C1 segment of cervical spinal cord (tissue), 14 donors: ENCODE measurements at places on chromosomes 1 and 21.

- DNase-seq, result no peak
Measured at GRCh38 chr1:17561247-17561548, 21.7 kb downstream of the ARHGEF10L start.

DNA sequence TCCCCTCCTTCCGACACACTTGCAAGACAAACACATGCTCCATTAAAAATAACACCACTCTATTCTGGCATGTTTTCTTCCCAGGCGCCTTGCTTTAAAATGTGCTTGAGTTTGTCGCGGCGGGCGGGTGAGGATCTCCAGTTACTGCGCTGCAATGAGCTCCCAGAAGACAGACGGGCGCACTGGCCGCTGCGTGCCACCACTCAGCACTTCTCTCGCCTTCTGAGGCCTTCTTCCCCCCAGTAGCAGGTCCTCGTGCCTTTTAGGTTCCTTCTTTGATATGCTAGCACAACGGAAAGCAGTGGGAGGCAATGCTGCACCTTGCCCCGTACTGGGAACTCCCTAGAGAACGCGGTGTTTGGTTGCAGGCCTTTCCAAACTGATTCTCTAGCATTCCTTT, 279.5 kb upstream of the NR5A2 start:
- no peak for DNase-seq

- DNase-seq, result no peak
Measured at GRCh38 chr21:38376693-38377092, 119.9 kb downstream of the KCNJ15 start.

- no peak for DNase-seq
Measured at GRCh38 chr1:100075773-100076172, 57.0 kb downstream of the SASS6 start.

DNA sequence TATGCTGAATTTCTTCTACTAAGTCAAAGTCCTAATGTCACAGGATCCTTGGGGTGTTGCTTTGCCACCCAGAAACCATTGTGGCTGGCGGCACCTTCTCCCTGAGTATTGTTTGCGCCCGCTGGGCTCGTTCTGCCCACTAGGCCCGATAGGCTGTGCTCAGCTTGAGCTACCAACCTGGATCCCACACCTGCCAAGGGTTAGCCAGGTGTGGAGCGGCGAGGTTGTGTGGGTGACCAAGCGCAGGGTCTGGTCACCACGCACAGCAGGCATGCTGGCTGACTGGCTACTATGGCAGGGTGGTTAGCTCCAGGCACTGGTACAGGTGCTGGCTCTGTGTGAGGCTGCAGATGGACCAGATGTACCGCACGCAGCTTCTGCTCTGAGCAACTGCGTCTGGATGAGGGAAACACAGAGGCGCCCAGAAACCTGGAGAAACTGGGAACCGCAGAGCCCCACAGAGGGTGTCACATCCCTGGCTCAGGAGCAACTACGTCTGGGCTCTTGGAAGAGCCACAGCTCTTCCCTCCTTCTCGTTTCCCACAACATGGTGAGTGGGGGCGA, 50.3 kb upstream of the SCYL3 start:
- no peak for DNase-seq

- DNase-seq, result no peak
Measured at GRCh38 chr21:43877936-43878575, 13.0 kb downstream of the AGPAT3 start.

DNA sequence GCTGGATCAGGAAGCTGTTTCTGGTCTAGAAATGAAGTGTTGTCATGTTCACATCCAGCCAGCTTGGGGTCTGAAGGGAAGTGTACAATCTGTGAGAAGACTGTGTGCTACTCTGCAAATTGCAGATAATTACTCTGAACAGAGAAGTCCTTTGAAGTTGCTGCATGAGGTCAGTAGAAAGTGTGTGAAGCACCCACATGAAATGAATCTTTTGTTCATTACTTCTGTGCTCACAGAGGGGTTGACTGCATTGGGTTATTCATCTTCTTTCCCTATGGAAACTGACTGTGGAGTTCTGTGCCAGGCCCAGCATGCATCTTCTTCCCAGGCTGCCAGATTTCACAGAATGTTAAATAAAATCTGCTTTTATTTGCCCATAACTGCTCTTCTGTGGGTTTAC, 47.1 kb downstream of the CTH start:
- peak; percentile 2 for DNase-seq

GRCh38 chr1:16913833-16914662, 7.7 kb upstream of the CROCC start:
- DNase-seq, result peak; percentile 96

DNA sequence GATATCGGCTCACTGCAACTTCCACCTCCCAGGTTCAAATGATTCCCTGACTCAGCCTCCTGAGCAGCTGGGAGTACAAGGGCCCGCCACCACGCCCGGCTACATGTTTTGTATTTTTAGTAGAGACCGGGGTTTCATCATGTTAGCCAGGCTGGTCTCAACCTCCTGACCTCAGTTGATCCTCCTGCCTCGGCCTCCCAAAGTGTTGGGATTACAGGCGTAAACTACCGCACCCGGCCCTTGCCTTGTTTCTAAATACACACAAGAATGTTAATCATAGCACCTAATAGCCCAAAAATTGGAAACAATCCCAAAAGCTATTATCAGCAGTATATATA, 1.2 kb upstream of the MSTO1 start:
- no peak for DNase-seq

GRCh38 chr1:199067483-199067882, 428.6 kb downstream of the PTPRC start:
- no peak for DNase-seq

DNA sequence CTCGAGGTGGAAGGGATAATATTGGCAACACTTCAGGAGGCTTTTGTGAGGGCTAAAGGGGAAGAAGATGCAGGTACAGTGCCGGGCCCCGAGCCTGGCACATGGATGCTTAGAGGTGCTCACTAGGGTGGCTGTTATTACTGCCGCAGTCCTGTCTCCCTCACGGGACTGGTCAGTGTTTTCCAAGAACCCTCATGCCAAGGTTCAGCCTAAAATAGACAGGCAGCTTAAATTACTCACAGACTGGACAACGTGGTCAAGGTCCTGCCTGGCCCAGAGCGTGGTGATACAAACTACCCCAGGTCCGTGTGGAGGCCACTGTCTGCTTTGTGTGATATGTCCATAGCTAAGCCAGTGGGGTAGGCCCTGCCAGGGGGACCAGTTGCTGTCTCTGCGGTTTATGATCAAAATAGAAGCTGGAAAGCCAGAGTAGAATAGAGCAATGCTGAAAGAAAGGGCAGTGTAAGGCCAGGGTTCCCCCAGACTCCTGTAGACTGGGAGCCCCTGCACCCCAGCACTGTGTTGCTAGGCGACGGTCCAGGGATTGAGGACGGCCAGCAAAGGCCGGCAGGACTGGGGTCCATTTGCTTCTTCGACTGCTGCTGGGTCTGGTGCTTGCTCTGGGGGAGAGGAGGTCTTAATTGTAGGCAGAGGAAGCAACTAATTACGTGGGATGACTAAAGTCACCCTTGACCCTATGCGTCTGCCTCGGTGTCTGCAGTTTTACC, 36.1 kb downstream of the ELAPOR1 start:
- DNase-seq, result no peak

- DNase-seq, result no peak
Measured at GRCh38 chr1:182890927-182891610, 51.9 kb downstream of the DHX9 start.

DNA sequence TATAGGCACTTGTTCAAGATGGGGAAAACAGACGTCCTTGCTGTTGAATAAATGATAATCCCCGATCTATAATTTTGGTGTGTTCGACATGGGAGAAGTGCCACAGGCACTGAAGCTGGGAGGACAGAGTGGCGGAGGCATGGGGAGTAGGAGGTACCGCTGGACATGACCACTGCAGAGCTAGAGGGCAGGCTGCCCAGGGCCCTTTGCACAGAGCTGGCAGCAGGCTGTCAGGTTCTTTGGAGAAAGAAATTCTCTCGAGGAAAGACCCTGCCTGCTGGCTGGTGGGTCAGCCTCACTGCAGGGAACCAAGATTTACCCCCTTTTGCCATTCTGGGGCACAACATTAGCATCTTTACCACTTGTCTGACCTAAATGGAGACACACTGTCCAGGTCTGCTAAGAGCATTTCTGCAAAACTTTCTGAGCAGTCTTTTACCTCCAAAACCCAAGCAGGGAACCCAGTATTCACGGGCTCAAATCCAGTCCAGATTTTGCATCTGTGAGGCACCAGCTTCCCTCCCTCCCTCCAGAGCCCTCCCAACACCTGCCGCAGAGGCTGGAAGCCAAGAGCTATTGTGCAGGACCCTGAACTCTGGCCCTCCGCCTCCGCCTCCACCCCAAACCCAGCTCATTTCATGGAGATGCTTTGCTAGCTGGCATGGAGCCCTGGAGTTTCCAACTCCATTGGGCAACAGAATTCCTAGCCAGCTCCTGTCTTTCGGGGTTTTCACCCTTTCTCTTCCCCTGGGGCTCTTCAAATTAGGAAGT, 142.3 kb downstream of the PLXNA2 start:
- peak; percentile 22 for DNase-seq

DNA sequence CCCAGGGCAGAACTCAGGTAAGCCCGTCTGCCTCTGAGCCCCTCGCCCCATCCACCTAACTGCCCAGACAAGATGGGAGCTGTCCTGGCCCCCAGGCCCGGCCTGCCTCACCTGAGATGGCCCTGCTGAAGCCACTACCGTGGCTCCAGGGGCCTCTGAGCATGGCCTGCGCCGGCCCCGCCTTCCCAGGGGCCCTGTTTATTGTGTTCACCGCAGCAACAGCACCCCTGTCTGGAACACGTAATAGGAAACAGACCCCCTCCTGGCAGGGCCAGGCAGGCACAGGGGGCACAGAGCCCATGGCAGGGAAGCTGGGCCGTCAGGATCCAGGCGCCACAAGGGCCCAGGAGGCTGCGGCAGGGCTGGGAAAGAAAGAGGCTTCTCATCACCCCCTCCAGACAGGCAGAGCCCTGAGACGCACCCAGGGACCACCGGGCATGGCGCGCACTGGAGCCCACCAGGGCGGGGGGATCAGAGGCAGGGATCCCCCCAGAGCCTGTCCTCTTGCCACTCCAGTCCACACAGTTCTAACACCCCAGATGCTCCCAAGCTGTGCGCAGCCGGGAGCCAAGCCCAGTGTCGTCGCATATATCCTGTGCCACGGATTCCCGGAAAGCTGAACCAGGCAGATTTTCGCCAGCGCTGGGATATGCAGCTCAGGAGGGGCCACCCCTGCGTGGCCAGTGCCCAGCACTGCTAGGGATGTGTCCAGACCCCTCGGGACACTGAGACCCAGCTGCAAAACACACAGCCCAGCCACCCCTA, 62.6 kb downstream of the ARHGEF16 start:
- no peak for DNase-seq

- DNase-seq, result no peak
Measured at GRCh38 chr21:29206445-29206844, 76.0 kb downstream of the MAP3K7CL start.
